ENCODE measurements at places on chromosomes 5 and 9.
A peak's percentile ranks its signal among the peaks of the same experiment; 100 is the strongest.

DNA sequence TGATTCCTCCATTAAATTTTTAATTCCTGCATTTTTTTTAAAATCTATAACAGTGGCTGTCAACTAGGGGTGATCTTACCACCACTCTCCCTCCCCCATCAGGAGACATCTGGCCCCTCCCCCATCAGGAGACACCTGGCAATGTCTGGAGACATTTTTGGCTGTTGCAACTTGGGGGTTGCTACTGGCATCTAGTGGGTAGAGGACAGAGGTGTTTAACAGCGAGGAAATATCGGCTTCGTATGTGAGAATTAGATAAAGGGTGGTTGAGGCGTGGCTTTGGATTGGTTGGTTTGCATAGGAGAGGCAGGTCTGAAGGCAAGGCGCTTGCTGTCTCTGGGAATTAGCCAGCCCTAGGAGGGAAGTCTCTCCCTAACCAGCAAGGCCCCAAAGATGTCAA, 10.5 kb downstream of the CDHR2 start:
- no peak for DNase-seq

DNA sequence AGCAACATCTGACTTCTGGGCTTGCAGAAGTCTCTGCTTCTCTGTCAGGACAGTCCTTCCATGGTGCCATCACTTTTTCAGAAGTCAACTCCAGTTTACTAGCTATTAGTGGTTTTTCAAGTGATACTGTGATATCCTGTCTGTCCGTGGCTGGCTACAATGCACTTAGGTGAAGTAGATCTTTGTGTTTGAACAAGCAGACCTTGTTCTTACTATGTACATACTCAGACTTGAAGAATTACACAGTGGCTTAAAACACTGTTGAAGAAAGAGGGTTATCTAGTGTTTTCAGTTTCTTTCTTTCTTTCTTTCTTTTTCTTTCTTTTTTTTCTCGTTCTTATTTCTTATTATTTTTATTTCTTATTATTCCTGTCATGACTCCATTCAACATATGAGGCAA, 228.7 kb downstream of the NTRK2 start:
- DNase-seq: no peak

GRCh38 chr5:10427201-10427600, 14.5 kb upstream of the ROPN1L start:
- no peak for DNase-seq

GRCh38 chr9:83794051-83794450, 23.5 kb downstream of the GKAP1 start:
- no peak for DNase-seq

- no peak for DNase-seq
Measured at GRCh38 chr5:56683281-56683680, 132.1 kb upstream of the MAP3K1 start.

DNA sequence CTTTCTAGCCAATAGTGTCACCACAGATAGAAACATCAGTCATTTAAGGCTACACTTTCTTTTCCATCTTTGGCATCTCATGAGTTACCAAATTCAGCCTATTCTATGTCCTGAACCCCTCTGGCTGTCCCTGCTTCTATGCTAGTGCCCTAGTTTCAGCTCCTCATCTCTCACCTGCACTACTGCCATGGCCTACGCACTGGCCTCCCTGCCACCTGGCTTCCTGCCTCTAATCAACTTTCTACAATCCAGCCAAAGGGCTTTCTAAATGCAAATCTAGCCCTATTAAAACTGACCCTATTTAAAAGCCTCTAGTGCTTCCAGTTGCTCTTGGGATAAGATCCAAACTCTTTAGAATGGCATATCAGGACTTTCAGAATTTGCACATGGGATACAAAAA, 482.9 kb downstream of the TMEM38B start:
- no peak for DNase-seq

GRCh38 chr5:78971998-78972397, 13.1 kb downstream of the ARSB start:
- DNase-seq: no peak

GRCh38 chr5:73120222-73121118, at the start of gene TMEM171:
TSS of gene TMEM171 (plus strand) at chr5:73120575. CDS start at chr5:73123374, 2,799 bp downstream.
- DNase-seq: no peak

GRCh38 chr9:100549048-100549447, 28.8 kb upstream of the CAVIN4 start:
- no peak for DNase-seq

- no peak for DNase-seq
Measured at GRCh38 chr5:171931163-171931562, 75.3 kb downstream of the FBXW11 start.

GRCh38 chr5:1788828-1789227, 10.8 kb downstream of the MRPL36 start:
- DNase-seq: no peak

DNA sequence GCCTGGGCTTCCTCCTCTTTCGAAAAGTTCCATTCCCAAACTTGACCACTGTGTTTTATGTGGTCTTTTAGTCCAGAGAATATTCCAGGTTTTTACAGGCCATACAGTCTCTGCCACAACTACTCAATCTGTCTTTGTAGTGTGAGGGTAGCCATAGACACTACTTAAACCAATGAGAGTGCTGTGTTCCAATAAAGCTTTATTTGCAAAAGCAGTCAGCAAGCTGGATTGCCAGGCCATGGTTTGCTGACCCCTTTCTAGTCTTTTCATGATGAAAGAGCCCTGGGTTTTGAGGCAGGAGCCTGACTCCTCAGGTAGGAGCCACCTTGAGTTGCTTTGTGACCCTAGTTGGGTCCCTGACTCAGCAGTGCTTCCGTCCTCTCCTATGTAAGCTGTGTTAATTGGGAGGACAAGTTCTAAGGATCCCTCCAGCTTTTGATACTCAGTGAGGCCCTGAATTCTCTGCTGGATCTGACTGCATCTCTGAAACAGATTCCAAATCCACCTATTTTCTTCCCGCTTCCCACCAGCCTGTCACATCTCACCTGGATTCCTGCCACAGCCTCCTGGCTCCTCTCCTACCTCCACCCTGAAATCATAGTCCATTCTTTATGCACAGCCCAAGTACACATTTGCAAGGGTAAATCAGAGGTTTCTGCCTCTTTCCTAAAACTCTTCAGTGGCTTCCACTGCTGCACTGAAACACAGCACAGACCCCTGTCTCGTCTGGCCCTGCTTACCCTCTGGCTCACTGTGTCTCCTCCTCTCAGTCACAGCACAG, 13.5 kb downstream of the GALNT10 start:
- no peak for DNase-seq

- DNase-seq: no peak
Measured at GRCh38 chr9:128494108-128494745, 10.3 kb upstream of the GLE1 start.

GRCh38 chr5:131068893-131069643, 96.0 kb downstream of the HINT1 start:
- DNase-seq: peak; percentile 60

DNA sequence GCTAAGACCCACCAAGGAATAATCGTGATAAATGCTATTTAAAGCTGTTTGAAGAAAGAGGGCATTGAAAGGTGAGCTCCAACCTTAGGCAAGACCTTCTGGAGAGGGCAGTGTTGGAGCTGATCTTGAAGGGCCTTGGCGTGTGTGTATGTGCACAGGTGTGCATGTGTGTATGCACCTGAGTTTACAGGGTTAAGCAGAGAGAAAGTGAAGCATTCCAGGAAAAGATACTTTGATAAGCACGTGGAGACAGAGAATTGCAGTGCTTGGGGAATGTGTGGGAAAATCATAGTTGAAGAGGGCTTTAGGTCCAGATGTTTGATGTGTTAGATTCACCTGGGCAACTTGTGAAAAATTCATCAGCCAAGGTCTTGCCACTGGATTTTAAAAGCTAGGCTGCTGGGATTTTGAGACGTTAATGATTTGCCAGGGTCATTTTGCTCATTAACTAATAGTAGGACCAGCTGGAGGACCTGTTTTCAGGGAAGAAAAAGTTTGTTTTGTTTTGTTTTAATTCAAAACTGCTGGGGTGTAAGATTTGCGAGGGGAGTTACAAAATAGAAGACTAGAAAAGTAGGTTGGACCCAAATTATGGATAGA, 78.3 kb upstream of the ANKRD55 start:
- no peak for DNase-seq

DNA sequence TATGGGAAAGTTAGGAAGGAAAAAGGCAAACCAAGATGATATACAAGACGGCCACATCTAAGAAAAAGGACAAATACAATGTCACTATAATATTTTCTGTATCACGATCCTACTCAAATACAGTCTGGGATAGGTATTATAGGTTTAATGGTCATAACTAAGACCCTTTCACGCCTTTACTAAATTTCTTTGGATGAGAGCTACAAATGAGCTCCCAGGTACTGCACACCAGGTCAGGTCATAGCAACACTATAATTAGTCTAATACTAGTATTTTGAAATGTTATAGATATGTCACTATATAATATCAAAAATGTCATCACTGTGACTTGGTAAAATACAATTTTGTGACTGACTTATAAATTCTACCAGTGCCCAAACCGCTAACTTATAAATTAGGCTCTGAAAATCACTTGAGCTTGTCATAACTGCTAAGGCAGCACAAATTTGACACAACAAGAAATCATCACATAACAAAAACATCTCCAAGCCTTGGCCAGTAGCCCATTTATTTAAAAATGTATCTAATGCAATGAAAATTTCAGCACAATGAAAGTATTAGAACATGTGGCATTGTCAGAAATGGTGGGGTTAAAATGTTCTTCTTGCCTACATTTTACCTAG, 6.9 kb downstream of the SELENOP start:
- no peak for DNase-seq

DNA sequence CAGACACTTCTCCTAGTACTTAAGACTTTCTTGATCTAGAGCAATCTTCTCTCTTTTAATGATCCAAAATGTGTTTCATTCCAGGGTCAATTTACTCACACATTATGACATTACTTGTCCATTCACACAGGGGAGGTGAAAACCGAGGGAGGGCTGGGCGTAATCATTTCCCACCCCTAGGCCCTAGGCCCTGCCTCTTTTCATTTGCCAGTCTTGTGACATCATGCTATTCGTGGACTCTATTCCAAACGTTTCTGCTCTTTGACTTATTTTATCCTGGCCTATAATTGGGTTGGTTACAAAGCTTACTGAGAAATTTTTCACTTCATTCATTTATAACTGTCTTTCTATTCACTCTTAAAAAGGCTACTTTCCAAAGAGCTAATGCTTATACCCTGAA, 2.4 kb downstream of the DCAF12 start:
- DNase-seq: no peak
